GM12891 (cell line): ENCODE measurements at places on chromosomes 12 and 14.

DNA sequence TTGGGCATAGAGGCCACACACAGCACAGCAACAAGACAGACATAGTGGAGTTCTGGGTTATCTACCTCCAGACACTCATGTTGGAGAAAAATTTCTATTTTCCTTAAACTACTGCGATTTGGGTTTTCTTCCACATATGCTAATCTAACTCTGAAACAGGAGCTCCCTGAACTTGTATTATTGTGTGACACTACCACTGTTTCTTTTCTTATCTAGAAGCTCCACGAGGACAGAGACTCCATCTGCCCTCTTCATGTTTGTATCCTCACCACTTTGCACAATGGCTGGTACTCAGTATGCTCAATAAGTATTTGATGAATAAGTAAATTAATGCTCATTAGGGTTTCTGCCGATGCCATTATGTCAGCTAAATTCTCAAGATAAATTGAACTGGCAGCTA lies 218.6 kb downstream of the PAX9 start:
- no peak for DNase-seq

GRCh38 chr12:47748899-47749298 lies 9.8 kb downstream of the RAPGEF3 start:
- no peak for DNase-seq

- DNase-seq: peak; percentile 39
These were observed 9.8 kb downstream of the CTDSP2 start for GRCh38 chr12:57836442-57837375.

DNA sequence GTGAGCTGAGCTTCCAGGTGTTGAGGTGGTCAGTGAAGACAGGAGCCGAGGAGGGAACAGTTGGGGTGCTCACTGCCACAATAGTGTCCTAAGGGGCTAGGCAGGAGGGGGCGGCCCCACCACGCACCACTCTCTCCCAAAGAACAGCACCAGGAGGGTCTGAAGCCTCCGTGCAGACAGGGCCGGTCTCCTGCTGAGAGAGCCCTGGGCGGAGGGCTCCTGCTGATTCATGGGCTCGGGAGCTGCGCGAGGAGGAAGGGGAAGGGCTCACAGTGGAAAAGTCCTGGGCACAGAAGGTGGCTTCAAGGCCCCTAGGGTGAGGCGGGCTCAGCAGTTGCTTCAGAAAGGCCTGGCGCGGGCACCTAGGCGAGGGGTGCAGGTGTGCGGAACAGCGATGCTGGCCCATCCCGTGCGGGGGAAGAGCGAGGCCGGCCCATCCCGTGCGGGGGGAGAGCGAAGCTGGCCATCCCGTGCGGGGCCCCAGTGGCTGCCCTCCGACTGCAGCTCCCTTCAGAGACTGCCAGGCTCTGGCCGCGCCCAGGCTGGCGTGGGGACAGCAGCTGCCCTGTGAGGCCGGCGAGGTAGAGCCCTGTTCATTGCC lies 176.7 kb downstream of the ADGRD1 start:
- no peak for DNase-seq

DNA sequence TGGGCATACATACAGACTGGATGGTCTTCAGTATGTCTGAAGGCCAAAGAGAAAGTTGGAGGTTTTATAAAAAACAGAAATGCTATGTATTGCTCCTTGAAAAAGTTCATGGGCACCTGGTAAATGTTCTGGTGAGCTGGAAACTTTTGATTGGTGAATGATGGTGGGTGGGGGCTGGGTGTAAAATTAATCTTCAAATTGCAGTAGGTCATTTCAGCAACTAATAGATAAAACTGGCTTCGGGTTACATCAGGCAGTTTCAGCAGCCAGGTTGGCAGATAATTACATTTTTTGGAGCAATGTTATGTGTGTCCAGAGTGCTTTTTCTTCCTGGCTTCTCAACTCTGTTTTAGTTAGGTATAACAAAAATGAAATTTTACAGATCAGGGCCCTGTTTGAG lies 35.3 kb downstream of the SDR9C7 start:
- no peak for DNase-seq

- DNase-seq: peak; percentile 92
These were observed 100.9 kb downstream of the NCOR2 start for GRCh38 chr12:124466216-124467128.

DNA sequence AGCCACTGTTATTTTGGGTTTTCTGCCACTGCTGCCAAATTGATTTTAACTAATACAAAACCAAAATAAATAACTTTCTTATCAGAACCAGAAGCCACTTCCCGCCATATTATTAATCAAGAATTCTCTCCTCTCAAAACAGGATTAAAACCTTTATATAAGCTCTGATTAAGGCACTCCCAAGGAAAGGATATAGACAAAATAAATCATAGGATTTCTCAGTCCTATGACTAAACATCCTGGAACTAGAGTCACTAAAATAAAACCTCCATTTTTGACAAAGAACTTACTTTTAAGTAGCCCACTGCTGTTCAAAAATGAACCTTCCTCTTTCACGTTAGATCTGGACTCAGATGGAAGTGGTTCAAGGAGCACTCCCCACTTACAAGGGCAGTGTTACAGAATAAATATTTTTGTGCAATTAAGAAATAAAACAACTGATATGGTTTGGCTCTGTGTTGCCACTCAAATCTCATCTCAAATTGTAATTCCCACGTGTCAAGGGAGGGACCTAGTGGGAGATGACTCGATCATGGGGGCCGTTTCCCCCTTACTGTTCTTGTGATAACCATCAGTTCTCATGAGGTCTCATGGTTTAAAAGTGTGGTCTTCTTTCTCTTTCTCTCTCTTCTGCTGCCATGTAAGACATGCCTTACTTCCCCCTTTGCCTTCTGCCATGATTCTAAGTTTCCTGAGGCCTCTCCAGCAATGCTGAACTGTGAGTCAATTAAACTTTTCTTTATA lies 26.4 kb downstream of the GXYLT1 start:
- no peak for DNase-seq

DNA sequence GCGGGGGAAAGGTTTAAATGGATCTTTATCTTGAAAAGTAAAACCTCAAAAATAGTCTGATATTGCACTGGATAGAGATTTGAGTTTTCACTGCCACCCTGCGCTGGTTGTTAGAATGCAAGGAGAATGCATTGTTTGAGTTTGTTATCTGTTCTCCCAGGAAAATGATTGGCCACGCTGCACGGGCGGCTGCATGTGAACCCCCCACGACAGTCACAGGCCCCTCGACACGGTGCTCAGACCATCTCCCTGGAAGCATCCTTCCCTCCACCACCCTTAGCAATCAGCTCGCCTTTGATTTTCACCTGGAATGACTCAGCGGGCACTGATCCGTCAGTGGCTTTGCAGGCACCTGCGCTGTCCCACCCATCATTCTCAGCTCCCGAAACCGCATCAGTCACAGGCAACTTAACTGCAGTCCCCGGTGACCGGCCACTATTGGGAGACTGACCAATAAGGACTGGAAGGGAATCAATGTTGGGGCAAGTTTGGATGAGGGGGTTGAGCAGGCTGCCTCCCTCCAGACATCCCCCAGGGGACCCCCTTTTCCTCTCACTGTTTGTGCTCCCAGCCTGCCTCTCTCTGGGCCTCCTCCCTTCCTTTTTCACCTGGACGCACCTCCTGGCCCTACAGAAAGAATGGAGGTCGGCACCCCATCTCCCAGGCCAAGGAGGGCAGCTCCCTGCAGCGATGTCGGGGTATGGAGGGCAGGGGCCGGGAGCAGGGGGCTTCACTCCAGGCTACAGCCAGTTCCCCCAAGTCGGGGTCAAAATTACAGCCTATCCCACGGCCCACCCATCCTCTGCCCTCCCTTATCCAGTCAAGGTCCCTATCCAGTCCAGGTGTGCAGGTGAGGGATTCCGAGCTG lies 28.5 kb upstream of the C14orf180 start:
- DNase-seq: peak; percentile 16

DNA sequence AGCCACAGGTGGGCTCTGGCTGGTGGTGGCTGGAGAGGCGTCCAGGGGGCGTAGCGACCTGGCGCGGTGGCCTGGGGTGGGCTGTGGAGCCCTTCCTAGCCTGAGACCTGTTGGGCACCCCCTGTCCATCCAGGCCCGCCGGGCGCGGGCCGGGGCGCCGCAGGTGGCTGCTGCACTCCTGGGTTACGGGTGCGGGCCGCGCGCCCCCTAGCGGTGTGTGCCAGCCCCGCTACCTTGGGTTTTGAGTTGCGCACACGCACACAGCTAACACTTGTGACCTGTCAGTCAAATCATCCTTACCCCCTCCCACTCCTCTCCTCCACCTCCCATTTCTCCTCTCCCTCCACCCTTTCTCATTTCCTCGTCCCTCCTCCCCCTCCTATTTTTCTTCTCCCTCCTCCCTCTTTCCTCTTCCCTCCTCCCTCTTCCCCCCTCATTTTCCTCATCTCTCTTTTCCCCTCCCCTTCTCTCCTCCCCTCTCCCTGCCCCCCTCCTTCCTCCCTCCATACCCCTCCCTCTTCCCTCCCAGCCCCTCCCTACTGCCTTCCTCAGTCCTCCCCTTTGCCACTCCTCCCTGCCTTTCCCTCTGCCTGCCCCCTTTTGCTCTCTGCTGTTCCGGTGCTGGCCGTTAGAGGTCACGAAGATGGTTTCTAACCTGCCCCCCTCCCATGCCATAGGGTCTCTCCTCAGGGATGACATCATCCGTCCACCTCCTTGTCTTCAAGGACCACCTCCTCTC lies 2.3 kb downstream of the MEG3 start:
- no peak for DNase-seq

GRCh38 chr14:72610096-72610830 lies 283.6 kb downstream of the DPF3 start:
- no peak for DNase-seq

- DNase-seq: no peak
These were observed 2.4 kb upstream of the ESR2 start for GRCh38 chr14:64296561-64296960.

GRCh38 chr12:27343255-27344000 lies 10.8 kb downstream of the BMAL2 start:
- DNase-seq: no peak

GRCh38 chr14:32908196-32909084 lies 30.2 kb upstream of the NPAS3 start:
- no peak for DNase-seq

GRCh38 chr12:32398816-32399369 lies 465 bp upstream of the FGD4 start:
- no peak for DNase-seq

DNA sequence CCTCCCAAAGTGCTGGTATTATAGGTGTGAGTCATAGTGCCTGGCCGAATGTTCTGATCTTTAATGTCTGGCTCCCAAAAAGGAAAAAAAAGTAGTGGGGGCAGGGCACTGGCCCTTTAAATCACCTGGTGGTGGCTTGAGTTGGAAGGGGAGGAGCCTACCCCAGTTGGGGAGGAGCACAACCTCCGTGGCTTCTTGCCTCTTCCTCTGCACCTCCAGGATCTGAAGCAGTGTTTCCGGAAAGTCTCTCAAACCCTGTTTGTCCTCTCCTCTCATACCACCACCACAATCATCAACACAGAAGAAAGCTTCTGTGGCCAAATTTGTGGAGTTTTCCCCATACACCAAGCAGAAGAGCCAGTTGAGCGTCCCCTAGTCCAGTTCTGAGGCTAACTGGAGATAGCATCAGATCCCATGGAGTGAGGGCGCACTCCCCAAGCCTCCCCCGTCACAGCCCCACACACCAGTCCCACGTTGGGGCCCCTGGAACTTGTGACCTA lies 24.3 kb upstream of the RCOR1 start:
- DNase-seq: no peak
